Naive thymus-derived CD8-positive, alpha-beta T cell (primary cell): ENCODE measurements at places on chromosomes 3 and 15.

GRCh38 chr3:107238787-107239186 is 138.5 kb upstream of the CCDC54 start:
- DNase-seq: no peak

GRCh38 chr3:172103724-172104123 is 64.3 kb downstream of the FNDC3B start:
- DNase-seq: no peak

- no peak for DNase-seq
Measured at GRCh38 chr3:148089171-148089570, 608.5 kb upstream of the AGTR1 start.

GRCh38 chr3:120263792-120264191 is 21.2 kb downstream of the GPR156 start:
- DNase-seq: no peak

DNA sequence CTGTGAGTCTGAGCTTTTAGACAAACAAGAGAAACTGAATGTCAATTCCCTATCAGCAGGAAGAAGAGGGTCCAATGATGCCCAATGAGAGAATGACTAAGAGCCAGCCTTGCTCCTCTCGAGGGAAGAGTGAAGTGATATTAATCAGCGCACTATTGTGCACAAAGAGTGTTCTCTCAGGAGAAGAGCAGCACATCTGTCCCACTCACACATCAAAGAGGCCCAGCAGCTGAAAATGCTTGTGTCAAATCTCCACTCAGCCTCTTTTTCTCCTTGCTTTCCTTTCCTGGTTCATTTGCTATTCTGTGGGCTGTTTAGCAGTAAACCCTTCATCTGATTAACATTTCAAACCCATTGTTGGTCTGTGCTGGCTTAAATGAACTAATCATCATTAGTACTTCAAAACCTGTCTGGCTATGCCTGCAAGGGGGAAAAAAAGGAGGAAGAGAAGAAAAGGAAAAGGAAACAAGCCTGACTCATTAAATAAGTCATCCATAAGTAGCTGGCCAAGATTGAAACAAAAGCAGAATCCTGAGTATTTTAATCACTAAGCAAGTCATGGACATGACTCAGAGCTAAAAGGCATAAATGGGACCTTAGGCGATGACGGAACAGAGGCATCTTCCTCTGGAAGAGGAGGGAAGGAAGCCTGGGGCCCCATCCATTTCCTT is 912.7 kb downstream of the TUSC7 start:
- no peak for DNase-seq

DNA sequence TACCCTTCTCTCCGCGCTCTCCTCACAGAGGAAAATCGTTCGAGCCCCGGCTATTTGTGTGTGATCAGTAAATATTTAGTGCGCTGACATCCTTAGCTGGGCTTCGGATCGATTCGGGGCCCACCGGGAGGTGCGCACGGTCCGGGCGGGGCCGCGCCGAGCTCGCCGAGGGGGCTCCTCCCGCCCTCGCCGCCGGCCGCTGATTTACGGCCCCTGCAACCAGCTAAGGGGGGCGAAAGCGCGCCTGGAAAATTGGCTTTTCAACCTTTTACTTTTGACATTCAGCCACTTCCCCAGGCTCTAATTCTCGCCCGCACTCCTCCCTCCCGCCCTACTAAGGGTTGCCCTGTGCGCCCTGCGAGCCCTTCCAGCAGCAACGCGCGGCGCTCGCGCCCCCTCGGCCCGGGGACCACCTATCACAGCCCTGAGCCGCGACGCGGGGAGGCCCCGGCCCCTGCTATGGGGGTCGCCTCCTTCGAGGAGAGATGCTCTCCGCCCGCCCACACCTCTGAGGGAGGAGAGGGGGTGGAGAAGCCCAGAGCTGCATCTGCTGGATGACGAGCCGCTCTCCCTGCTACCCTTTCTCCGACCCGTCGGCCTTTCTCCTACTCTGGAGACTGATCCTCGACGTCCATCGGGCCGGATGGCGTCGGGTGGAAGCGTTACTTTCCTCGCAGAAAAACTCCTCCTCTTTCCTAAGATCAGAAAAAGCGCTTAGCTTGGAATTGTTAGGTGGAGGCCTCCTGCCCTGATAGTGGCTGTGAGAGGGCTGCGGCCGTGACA is 7.8 kb upstream of the NR2F2 start:
- no peak for DNase-seq

- DNase-seq: no peak
Measured at GRCh38 chr15:76994496-76994895, 430 bp upstream of the PSTPIP1 start.

DNA sequence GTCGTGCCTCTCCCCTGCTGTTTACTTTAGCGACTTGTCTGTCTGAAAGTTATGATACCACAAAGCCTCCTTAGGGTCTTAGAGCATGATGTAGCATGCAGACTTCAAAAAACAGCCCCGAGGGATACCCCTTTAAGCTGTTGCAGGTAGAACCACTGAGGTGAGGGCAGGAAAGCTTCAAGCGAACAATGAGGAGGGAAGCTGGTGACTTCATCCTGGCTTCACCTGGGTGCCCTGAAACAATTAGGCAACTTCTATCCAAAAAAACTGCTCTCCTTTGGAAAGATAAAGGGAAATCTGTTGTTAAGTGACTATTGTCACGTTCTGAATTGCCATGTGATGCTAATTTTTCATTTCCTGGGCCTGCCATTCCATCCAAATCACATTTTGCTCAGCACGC is 231.6 kb downstream of the SOX2 start:
- DNase-seq: no peak

GRCh38 chr3:25021816-25022215 is 406.2 kb upstream of the RARB start:
- no peak for DNase-seq

GRCh38 chr3:64278625-64279024 is 53.4 kb upstream of the PRICKLE2 start:
- no peak for DNase-seq

DNA sequence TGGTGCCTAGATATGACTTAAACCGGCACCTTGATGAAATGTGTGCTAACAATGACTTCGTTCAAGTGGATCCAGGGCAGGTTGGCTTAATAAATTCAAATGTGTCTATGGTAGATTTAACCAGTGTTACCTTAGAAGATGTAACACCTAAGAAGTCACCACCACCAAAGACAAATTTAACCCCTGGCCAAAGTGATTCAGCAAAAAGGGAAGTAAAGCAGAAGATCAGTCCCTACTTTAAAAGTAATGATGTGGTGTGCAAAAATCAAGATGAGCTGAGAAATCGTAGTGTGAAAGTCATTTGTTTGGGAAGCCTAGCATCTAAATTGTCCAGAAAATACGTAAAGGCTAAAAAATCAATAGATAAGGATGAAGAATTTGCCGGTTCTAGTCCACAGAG is 1.1 kb downstream of the FAN1 start:
- DNase-seq: no peak

DNA sequence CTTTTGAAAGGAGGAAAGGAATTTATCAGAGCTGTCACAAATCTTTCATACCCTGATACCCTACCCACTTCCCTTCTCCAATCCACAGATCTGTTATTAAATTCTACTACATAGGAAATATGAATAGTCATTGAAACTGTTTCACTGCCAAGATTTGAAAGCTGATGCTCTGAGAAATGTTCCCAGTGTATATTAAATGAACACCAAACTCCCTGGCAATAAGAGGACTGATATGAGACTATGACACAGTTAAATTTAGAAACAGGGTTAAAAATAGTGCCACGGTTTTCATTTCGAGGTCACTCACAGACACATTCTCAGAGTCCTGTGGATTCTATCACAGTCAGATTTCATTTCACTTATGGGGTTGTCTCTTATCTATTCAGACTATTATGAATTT is 27.2 kb upstream of the GBE1 start:
- no peak for DNase-seq

GRCh38 chr3:186182850-186183249 is 74.0 kb upstream of the ETV5 start:
- no peak for DNase-seq

DNA sequence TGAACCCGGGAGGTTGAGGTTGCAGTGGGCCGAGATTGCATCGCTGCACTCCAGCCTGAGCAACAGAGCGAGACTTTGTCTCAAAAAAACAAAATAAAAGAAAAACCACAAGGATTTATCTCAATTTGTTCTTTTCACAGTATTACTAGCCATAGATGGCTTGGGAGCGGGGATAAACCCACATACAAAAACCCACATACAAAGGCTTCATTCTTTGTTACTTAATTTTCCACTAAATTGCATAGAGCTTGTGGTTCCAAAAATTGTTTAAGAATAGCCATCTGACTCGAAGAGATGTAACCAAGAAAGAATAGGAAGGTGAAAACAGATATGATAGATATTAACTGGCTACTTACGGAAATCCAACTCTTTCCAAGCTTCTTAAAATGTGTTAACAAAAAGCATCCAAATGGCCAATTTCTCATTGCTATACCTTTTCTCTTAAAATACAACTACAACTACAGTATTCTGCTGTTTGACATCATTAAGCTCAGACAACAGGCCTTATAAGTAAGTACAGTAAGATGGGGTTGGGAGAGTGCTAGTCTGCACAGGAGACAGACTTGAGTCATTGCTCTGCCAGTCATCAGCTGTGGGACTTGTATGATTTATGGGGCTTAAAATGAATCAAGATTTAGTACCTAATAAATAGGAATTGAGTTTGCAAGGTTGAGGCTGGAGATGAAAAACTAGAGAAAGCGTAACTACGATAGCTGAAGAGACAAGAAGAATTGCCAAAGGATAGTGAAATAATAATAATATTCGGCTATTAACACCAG is 96.6 kb upstream of the PLXND1 start:
- no peak for DNase-seq

DNA sequence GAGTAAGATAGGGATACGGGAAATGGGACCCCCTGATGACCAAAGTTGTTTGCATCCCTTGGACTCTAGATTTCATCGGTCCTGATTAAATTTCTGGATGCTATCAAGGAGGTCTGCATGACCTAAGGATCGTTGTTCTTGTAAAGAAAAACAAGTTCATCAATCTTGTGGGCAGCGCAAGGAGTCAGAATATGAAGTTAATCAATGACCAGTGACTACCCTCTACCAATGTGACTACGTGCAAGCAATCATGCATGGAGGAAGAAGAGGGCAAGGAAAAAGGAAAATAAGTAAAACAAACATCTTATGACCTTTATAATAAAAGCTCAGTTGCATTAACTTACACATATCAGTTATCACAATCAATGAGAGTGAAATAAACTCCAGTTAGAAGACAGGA is 139.7 kb downstream of the RTP4 start:
- DNase-seq: no peak

GRCh38 chr3:16985608-16986007 is 100.9 kb downstream of the PLCL2 start:
- DNase-seq: no peak

DNA sequence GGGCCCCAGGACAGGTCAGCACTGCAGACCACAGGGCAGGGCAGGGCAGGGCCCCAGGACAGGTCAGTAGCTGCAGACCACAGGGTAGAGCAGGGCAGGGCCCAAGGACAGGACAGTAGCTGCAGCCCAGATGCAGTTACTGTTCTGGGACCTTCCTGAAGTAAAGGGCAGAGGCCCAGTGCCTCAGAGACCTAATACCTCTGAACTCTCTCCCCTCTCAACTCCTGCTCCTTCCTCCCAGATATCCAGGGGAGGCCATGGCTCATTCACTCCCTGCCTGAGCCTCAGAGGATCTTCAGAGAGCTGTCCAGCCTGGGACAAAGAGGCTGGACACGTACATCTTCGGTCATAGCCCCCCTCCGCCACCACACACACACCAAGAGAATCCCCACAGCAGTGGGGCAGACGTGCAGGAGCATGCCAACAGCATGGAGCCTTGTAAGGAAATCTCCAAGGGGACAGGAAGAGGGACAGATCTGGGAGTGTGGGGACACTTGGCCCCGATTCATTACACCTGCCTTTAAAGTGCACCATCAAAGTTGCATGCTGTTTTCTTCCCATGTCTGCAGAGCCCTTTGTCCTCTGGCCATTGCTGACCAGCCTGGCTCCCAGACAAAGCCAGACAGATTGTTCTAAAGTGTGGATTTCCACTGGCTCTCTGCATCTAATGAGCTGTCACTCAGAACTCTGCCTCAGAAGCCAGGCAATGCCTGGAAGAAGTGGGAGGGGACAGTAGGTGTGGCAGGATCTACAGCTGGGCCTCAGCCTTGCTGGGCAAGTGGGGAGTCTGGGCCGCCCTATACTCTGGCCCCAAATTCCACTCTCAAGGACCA is 24.2 kb upstream of the BUB1B start:
- DNase-seq: no peak

DNA sequence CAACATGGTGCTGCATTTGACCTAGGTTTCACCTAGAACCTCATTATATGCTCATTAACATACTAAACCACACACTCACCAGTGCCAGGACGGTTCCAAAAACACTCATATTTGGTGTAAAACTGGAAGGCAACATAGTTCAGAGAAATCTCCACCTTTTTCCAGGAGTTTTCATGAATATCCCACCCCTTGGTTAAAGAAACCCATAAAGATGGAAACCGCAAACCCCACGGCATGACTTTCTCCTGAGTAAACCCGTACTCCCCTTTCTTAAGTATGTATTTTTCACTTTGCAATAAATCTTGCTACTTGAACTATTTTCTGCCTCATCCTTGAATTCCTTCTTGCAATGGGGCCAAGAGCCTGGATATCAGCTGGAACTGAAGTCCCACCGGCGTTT is 379.3 kb downstream of the MAGI1 start:
- DNase-seq: no peak

DNA sequence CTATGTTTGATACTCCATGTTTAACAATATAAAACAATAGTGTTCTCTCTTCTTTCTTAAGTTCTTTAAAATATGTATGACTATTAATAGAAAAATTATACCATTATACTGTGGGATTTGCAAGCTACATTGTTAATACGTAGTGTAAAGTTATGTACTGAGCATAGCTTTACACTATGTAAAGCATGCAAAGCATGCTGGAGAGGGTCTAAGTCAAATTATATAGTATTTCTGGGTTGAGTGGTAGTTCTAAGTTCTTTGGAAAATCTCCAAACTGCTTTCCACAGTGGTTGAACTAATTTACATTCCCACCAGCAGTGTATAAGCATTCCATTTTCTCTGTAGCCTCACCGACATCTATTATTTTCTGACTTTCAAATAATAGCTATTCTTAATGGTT is 253.0 kb downstream of the RAP2B start:
- DNase-seq: no peak

DNA sequence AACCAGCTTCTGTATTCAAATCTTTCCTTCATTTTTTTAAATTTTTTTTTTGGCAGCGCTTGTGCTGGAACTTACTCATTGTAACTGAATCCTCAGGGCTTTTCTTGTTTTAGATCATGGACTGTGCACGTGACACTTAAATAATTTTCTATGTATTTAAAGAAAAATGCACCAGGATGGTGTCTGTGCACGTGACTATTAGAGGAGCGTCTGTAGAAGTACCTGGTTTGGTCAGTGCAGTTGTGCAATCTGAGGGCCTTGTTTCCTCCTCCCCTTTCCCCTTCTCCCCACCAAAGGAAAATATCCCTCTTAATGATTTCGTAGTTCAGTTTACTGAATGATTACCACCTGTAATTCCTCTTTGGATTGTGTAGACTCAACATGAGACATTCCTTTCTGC is 31.3 kb downstream of the EDEM1 start:
- no peak for DNase-seq

- DNase-seq: no peak
Measured at GRCh38 chr3:190217081-190217480, 96.4 kb upstream of the P3H2 start.
